ENCODE measurements at places on chromosomes 12 and 14. TPM values are rescaled to one million over a fixed set of nuclear protein-coding genes. Genes with fewer than 3 reads are reported as not detected.

SLC2A13 gene
- 8.1 TPM for total RNA-seq

FAM90A1 gene
- total RNA-seq = not detected

SPIC gene
- not detected for total RNA-seq

DNA sequence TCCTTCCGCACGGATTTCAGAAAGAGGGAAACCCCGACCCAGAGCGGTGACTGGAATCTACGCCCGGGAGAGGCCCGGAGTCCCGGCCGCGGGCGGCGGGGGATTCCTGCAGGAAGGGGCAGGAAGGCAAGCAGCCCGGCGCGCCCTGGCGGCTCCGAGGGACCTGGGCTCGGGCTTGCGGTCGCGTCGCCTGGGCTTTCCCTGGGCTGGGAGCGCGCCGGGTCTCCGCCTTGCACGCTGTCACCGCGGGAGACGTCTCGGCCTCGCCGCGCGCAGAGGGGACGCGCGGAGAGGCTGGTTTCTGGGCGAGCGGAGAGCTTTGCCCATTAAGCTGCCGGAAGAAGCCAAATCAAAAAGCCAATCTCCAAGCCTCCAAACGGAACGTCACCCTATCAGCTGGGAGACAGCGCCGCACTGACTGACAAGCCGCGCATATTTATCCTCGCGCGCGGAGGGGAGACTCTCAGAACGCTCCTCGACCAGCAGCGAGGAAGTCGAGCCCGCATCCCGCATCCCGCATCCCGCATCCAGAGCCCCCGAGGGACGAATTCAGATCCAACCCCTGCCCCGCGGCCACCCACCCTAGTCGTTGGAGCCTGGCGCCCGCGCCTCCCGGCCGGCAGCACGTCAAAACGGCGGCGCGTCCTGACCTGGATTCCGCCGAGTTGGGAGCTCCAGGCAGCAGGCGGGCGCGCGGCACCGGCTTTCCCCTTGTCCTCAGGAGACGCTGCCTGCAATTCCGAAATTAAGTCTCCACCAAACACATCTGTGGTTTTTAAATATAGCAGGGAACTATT lies at the start of gene SLC8A3:
TSS of gene SLC8A3 (minus strand) at position 293 of the 797 bp plus-strand sequence. CDS start 20,529 bp downstream, outside the sequence.
- H3K36me3 ChIP-seq = no peaks in the 10 kb centered on the region
- 0 out of 2 replicates have a peak, but pooled peaks cover 3% of the 10 kb centered on the region for H3K4me1 ChIP-seq
- peaks cover 21% of the 10 kb centered on the region for H3K27me3 ChIP-seq
- peak; percentile 45 for DNase-seq
- H3K4me3 ChIP-seq = peak within 1 kb of the TSS; percentile 69

SP7 gene
- total RNA-seq = not detected

GZMB gene
- total RNA-seq = not detected

DNA sequence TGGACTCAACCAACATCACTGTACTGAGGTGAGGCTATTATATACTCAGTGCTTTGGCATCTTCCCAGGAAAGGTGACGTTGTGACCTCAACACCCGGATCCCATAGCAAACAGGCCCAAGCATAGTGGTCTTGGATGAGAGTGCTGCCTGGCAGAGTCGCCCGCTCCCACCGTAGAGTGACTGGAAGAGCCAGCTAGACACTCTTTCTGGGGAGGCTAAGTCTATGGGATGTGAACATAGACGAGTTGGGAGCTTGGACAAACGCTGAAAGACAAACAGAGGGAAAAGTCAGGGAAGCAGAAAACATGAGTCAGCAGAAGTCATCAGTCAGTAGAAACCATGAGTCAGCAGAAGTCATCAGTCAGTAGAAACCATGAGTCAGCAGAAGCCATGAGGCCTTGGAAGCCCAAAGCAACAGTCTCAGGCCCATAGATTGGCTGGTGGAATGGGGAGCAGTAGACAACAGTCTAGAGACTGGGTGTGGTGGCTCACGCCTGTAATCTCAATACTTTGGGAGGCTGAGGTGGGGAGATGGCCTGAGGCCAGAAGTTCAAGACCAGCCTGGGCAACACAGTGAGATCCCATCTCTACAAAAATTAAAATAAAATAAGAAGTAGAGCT lies 66.4 kb upstream of the MAP1LC3B2 start:
- no peaks in the 10 kb centered on the region for H3K27me3 ChIP-seq
- no peaks in the 10 kb centered on the region for H3K36me3 ChIP-seq
- DNase-seq = peak; percentile 91
- peaks cover 21% of the 10 kb centered on the region for H3K4me1 ChIP-seq
- no peak overlapping the region for H3K4me3 ChIP-seq

Data from GM23248 (cell line).